ENCODE measurements at places on chromosomes 11 and 22.

- DNase-seq: no peak
These were observed 89.2 kb upstream of the NCAM1 start for GRCh38 chr11:112871909-112872500.

DNA sequence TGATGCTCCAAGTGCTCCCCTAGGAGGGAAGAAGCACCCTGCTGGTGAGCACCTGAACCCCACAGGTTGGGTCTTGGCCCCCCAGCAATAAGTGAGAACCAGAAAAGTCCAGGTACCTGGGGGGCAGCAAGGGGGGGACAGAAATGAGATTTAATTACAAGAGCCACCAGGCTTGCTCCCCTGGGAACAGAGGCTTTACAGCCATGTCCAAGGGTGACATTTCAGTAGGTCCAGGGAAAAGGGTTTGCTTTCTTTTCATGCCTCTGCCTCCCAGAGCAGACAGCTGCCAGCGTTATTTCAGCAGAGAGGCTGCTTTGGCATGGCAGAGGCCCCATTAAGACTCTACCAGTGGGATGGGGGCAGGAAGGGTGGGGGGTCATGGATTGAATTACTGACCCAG lies 437.7 kb downstream of the BUD13 start:
- no peak for DNase-seq

- DNase-seq: no peak
These were observed 14.0 kb upstream of the ARHGAP8 start for GRCh38 chr22:44738347-44738715.

- no peak for DNase-seq
These were observed 19.4 kb downstream of the SUSD2 start for GRCh38 chr22:24200619-24201212.

- DNase-seq: no peak
These were observed 38.3 kb upstream of the NNMT start for GRCh38 chr11:114257621-114258558.

- no peak for DNase-seq
These were observed 18.8 kb downstream of the SC5D start for GRCh38 chr11:121311373-121311772.

- DNase-seq: no peak
These were observed 53.3 kb upstream of the PTPN5 start for GRCh38 chr11:18844753-18845367.

GRCh38 chr11:121550247-121551030 lies 97.7 kb upstream of the SORL1-AS1 start:
- DNase-seq: no peak

DNA sequence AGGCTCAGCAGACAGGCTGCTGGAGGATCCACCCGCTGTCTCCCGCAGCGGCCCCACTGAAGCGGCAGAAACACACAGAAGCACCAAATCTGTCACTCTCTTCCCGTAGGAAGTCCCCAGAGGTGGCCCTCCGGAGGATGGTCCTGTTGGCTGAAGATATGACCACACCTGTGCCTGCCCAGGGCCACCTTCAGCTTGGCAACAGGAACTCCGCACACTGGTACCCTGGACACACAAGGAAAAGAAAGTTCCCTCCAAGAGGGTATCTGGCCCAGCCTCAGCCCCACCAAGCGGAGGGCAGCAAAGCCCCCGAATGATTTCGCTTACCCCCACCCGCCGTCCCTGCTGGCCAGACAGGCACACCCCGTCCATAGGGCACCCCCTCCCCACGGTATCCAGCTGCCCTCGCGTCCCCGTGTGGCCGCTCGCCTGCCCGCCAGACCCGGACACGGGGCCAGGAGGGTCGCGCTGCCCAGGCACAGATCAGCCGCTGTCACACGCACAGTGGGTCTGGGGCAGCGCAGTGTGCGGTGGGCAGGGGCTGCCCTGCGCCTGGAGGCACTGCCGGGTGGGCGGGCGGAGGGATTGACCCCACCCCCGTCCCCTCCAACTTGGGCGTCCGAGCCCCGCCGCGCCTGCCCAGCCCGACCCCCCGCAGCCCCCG lies 7.0 kb downstream of the RASSF7 start:
- DNase-seq: no peak

DNA sequence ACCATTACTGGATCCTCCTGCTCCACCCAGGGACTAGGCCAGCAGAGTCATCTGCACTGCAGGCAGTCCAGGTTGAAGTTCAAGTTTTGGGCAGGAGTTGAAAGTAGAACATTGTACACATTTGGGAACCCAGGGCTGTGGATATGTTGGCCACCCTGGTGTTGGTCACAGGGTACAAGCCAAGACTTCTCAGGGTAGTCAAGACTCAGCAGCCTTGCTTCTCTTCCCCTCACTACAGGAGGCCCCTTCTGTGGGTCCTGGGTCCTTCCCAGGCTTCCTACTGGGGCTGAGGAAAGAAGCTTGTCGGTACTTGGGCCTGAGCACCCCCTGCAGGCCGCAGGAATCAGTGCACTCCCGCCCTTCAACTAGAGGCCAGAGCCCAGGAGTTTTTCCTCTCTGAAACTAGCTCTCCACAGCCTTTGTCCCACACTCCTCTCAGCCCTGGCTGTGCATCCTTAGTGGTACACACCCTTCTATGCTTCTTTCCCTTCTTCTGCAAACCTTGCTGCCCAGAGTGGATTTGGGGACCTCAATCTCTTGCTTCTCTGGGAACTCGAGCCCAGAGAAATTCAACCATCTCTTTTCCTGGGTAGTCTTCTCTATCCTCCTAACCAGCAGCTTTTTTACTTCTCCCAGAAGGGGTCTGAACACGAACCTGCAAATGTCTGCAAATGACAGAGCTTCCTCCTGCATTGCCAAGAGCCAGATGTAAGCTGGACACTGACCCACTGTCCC lies 2.6 kb upstream of the HPX start:
- DNase-seq: peak; percentile 28

GRCh38 chr22:31556627-31557203 lies 60.4 kb downstream of the SFI1 start:
- no peak for DNase-seq

- no peak for DNase-seq
These were observed 28.4 kb upstream of the TXNRD2 start for GRCh38 chr22:19970031-19970478.

GRCh38 chr11:6240781-6241180 lies 1.9 kb downstream of the CNGA4 start:
- DNase-seq: no peak

DNA sequence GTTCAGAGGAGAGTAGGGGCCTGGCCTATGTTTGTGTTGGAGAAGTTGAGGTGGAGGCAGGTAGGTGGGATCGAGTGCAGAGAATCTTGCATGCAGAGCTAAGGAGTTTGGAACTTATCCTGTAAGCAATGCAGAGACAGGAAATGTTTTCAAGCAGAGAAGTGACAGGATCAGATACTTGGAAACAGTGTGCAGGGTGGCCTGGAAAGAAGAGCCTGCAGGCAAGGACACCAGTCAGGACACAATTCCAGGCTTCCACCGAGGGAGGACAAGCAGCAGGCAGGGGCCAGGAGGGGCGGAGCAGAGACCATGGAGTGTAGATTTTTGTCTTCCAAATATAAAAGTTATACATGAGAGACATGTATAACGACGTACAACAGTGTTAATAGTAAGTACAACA lies 26.9 kb upstream of the CECR2 start:
- no peak for DNase-seq

- peak; percentile 38 for DNase-seq
These were observed 22.7 kb upstream of the GRAMD1B start for GRCh38 chr11:123407130-123407995.

DNA sequence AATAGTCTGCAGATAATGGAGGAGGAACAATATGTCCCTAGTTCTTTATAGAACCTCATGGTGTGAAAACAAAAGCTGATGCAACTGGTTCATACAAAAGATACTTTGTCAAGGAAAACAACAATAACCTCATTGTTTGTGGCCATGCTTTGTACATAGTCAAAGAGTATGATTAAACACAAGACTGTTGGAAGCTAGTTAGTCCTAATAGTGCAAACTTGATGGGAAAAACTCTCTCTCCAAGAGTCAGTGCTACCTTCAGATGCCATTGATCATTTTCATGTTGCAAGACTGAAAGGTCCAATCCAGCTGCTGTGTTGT lies 20.1 kb upstream of the PLAAT2 start:
- DNase-seq: no peak

DNA sequence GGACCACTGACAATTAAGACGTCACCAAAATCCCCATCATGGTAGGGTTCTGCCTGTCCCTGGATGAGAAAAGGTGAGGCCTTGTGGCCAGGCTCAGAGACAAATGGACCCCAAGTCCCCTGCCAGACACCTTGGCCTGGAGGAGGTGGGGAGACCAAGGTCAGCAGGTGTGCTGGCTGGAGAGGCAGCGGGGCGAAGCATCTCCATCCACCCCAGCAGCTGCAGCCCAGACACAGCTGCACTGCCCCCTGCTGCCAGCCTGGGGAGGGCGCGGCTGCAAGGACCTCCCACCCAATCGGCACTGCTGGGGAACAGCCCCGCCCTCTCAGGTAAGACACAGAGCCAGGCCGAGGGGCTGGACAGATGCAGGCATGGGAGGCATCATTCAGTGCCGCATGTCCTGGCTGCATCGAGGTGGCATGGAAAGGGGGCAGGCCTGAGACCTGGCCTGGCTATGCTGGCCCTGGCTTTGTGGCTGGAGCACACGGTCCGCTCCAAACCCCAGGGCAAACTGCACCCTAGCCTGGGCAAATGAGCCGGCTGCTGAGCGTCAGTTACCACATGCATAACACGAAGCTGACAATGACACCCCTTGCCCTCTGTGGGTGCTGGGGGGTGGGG lies 12.2 kb upstream of the MFNG start:
- DNase-seq: peak; percentile 61

GRCh38 chr22:16989915-16990314 lies 18.1 kb downstream of the GAB4 start:
- no peak for DNase-seq

- DNase-seq: no peak
These were observed 49.3 kb downstream of the WT1 start for GRCh38 chr11:32385998-32386397.

GRCh38 chr11:130400781-130401483 lies 27.5 kb downstream of the ADAMTS8 start:
- no peak for DNase-seq

DNA sequence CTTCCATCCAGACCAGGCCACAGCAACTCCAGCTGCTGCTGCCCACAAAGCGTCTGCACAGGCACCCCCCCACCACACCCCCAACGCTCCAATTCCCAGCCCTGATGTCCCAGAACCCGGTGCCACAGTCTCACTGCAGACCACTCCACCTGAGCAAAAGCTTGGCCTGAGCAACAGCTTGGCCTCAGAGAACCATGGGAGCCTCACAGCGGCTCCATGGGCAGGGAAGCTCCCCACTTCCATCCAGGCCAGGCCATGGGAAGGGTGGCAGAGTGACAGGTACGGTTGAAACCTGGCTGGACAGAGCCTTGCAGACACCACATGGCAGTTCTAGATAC lies 13.2 kb downstream of the PLXNB2 start:
- no peak for DNase-seq

- no peak for DNase-seq
These were observed 50.6 kb upstream of the MN1 start for GRCh38 chr22:27851974-27852746.

GRCh38 chr11:65213322-65214211 lies 31.8 kb downstream of the CAPN1 start:
- DNase-seq: no peak

DNA sequence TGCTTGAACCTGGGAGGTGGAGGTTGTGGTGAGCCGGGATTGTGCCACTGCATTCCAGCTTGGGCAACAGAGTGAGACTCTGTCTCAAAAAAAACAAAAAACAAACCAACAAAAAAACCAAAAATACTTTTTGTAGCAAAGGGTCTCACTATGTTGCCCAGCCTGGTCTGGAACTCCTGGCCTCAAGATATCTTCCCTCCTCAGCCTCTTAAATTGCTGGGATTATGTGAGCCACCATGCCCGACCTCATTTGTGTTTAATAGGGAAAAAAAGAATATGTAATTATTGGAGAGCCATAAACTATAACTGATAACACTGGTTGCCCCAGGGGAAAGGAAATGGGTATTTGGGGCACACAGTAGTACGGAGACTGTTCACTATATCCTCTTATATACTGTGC lies 19.7 kb downstream of the UVRAG start:
- no peak for DNase-seq
